Activated naive CD8-positive, alpha-beta T cell treated with anti-CD3 and anti-CD28 coated beads, Interleukin-2, amount 50 U/mL, for 16 hours (primary cell): ENCODE measurements at places on chromosomes 3 and 15.

- DNase-seq, result no peak
These were observed at the start of gene PDE8A for GRCh38 chr15:84981711-84982300. PDE8A (plus strand) TSS chr15:84981856; CDS start chr15:84982163, 307 bp downstream.

- no peak for DNase-seq
These were observed 28.9 kb upstream of the LSAMP start for GRCh38 chr3:116474032-116474780.

DNA sequence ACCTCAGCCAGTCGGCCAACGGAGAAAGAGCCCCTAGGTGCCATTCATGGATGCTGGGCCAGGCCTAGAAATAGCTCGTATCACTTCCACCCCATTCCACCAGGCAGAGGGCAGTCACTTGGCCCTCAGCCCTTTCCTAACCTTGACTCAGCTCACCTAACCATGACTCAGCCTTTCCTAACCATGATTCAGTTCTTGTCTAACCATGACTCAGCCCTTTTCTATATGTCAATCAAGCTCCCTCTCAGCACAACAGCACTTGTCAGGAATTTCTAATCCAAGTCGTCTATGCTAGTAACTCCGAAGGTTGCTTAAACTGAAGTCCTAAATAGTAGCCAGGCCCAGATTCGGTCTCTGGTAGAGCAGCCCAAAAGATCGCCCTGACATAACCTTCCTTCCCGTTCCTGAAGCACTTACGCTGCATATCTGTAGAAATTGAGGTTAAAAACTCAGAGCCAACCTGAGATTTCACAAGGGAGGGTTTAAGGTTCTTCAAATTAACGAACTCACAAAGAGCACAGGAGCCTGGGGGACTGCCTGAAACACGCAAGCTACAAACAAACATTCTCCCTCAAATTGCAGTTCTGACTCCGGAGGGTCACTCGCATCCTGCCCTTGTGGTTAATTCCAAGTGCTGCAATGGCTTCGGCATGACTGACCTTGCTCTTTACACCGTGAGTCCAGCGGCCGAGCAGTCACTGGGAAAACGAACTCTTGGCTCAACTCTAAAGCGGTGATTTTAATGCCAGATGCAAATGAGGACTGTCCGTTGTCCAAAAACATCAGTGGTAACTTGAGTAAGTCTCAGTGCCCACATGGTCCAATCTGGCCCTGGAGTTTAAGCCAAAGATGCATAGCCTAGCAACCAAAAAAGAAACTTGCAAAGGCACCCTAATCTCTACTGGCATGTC is 99.9 kb downstream of the ADAMTS17 start:
- DNase-seq, result no peak

- DNase-seq, result no peak
These were observed 43.5 kb upstream of the NTRK3 start for GRCh38 chr15:88300089-88300488.

GRCh38 chr3:185813691-185814215 is 11.1 kb downstream of the IGF2BP2 start:
- no peak for DNase-seq

DNA sequence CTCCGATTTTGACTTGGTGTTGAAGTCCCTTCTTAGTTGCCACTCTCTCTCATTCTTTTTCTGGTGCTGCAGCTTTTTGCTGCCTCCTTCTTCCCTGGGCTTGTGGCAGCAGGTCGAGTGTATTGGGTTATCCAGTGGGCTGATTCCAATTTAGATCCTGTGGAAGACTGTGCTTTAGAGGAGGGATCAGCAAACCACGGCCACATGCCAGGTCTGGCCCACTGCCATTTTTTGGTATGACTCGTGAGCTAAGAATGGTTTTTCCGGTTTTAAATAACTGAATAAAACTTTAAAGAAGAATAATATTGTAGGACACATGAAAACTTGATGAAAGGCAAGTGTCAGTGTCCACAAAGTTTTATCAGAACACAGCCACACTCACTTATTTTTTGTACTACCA is 330.5 kb downstream of the ROBO2 start:
- no peak for DNase-seq
